ENCODE measurements at places on chromosomes 1 and 21.
A peak's percentile ranks its signal among the peaks of the same experiment; 100 is the strongest.

DNA sequence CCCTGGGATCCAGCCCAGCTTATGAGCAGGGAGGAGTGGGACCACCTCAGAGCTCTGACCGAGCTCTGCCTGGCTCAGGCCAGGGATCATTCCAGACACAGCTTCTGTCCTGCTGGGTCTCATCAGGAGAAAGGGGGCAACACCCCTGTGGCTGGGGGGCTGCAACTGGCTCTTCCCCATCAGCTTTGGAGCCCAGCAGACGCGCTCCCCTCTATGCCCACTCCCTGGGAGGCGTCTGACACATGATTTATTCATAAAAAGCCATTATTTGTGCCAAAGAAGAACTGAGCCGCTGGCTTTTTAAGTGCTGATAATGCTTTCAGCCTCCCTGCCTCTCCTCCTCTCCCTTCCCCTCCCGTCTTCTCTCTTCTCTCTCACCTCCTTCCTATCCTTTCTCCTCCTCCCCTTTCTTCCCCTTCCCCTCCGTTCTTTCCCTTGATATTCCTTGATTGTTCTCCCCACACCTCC, 25.0 kb downstream of the FOXO6 start:
- no peak for DNase-seq

GRCh38 chr1:150322310-150322709, 977 bp downstream of the PRPF3 start:
- peak; percentile 45 for DNase-seq

- DNase-seq, result peak; percentile 94
Measured at GRCh38 chr1:202160377-202160940, at the start of gene PTPN7. Gene PTPN7 (minus strand): TSS chr1:202160602. CDS start chr1:202159402, 1,200 bp downstream.

DNA sequence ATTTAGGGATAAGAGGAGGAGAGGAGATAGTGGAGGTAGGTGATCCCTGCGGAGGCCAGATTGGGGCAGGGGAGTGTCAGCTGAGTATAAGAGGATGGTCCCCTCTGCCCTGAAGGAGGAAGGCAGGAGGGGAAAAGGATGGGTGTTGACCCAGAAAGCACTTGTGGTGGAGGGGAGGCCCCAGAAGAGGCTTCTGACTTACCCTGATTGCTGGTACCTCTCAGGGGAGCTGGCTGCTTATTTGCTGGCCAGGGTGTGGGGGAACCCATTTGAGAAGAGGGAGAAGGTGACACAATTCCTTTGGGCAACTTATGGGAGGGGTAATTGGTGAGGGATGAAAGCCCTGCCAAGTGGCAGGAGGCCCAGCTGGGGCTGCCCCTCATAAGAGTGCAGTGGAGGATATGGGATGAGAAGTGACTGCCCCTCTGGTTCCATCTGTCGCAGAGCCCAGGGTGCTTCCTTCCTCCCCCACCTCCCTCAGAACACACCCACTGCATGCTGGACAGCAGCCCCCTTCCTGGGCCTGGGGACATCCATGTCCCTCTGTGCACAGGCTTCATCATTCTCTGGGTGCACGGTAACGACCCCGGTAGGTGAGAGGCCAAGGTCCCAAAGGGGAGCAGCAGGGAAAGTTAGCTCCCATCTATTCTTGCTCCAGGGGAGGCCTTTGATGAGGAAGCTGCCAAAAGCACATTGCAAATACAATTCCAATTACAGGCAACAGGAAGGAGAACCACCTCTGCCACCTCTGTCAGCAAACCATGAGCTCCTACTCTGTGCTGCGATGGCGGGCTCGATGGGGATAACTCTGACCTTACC, 1.4 kb upstream of the PCSK9 start:
- no peak for DNase-seq

DNA sequence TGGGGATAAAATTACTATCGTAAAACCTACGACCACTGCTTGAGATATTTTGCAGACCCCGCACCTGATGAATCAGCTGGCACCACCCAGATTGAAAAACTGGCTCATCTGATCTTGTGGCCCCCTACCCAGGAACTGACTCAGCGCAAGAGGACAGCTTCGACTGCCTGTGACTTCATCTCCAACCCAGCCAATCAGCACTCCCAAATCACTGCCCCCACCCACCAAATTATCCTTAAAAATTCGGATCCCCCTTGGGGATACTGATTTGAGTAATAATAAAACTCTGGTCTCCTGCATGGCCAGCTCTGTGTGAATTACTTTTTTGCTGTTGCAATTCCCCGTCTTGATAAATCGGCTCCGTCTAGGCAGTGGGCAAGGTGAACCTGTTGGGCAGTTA, 81.4 kb downstream of the EDEM3 start:
- DNase-seq, result no peak

DNA sequence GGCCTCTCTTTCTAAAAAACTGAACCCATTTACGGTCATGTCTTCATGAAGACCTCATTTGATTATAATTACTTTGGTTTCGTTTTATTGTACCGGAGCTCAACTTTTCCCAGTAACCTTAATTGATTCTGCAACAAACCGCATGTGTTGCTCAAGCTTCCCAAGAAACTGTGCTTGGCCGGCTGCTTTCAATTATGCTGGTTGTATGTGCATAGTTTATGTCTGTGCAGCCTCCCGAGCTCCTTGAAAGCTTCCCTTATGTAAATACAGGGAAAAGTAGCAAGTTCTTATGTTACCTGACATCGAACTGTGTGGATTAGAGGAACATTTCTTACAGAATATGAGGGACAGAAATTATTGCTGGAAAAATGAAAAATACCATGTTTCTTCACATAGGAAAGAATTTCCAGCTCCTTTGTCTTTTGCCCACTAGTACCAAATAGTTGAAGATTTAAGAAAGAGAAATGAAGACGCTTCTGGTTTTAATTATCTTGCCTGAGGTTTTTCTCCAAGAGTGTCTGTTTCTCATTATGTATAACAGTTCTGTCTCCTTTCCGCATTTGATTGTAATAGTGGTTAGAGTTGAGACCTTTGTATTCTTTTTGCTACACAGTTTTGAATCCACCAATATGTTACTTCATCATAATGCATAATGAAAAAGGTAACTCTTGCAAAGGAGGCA, 2.1 kb downstream of the VCAM1 start:
- DNase-seq, result no peak

DNA sequence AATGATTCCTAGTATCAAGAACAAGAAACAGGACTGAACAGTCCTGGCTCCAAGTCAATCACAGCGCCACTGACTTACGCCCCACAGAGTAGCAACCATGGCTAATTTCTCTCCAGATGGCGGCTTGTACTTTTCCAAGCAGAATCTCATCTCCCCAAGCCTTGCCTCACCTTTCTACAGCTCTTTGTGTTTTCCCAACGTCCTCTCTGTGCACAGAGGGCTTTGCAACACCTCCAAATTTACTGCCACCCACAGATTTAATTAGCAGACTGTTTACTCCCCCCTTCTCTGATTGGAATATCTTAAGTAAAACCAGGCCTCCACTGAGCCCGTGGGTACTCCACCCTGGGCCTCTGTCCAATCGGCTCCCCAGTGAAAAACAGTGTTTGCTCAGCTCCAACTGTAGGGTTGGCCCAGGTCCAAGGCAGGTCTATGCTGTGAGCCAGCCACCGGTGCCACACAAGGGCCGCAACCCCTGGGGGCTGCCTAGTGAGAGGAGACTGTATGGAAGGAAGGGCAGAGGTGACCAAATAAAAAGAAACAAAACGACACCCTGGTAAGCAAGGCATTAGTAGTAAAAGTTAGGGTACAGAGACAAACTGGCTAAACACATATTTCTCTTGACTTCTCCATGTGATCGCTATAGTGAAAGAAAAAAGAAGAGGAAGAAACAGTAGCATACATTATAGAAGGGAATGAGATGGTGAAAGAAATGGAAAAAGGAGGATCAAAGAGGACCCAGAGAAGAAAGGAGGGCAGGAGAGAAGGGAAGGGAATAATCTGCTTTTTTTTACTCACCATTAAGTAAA, 128.4 kb upstream of the SOD1 start:
- no peak for DNase-seq

- no peak for DNase-seq
Measured at GRCh38 chr1:207316622-207317391, 4.7 kb upstream of the CD55 start.

- no peak for DNase-seq
Measured at GRCh38 chr1:38870996-38871395, 2.2 kb downstream of the MYCBP start.

- no peak for DNase-seq
Measured at GRCh38 chr1:179043907-179044306, 18.2 kb downstream of the FAM20B start.

- DNase-seq, result no peak
Measured at GRCh38 chr21:16086121-16086520, 356.3 kb downstream of the USP25 start.

DNA sequence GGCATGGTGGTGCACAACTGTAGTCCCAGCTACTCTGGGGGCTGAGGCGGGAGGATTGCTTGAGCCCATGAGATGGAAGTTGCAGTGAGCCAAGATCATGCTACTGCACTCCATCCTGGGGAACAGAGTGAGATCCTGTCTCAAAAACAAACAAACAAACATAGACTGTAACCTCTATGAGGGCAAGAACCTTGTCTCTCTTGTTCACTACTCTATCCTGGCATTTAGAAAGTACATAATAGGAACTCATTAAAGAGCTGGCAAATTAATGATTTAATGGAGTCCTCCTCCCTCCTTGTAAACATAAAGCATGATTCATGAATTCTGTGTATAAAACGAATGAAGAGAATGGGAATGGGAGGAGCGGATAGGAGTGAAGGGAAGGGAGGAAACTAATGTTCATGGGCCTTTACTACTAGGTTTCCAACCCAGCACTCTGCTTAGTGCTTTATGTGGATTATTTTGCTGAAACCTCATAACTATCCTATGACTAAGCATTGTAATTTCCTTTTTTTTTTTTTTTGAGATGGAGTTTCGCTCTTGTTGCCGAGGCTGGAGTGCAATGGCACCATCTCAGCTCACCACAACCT, 8.6 kb downstream of the LMOD1 start:
- DNase-seq, result no peak

DNA sequence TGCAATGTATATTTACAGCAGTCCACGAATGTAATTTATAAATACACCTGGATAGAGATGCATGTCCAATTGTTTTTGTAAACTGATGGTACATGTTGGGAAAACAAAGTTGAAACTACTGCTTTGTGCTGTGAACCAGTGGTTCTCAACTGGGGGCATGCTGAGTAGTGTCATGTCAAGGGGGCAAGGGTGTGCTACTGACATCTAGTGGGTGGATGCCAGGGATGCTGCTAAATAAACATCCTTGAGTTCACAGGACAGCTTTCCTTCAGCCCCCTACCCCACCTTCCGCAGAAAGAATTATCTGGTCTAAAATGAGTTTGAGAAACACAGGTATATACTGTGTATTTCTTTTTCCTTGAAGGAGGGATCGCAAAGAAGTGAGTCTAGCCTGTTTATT, 95.9 kb downstream of the RASAL2 start:
- no peak for DNase-seq

- DNase-seq, result no peak
Measured at GRCh38 chr1:107450899-107451664, 310.2 kb downstream of the NTNG1 start.

GRCh38 chr1:31977385-31978131, 36.1 kb upstream of the KHDRBS1 start:
- no peak for DNase-seq

DNA sequence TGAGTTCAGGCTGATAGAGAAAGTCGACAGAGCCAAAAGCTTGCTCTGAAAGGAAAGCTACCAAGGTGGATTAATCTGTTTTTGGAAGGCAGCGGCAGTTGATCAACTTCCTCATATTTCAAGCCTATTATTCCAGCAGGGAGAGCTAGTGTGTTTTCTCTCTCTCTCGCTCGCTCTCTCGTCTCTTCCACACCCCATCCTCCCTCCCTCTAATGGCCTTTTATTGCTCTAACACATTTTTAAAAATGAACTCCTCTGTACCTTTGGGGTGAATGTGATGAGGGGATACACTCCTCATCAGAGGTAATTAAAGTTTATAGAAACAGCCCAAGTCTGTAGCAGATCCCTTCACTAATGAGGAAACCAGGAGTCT, 126.4 kb downstream of the CLIC6 start:
- DNase-seq, result no peak

DNA sequence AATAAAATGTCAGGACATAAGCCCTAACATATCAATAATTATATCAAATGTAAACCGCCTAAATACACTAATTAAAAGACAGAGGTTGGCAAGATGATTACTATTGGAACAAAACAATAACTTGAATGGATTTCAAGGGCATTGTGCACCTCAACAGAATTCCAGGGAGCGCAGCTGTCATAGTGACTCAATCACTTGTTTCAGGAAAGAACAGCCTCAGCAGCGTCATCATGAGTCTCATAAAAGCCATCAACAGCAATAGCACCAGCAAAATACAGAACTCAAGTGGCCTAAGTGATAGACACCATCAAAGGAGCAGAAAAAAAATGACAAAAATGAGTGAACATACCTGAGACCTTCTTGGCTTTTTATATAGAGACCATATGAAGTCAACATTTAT, 632.7 kb upstream of the NR5A2 start:
- no peak for DNase-seq

DNA sequence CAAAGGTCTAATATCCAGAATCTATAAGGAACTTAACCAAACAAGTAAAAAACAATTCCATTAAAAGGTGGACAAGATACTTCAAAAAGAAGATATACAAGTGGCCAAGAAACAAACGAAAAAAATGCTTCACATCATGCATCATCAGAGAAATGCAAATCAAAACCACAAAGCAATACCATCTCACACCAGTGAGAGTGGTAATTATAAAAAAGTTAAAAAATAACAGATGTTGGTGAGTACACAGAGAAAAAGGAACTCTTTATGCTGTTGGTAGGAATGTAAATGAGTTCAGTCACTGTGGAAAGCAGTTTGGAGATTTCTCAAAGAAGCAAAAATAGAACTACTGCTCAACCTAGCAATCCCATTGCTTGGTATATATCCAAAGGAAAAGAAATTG, 218.6 kb downstream of the SLC44A5 start:
- DNase-seq, result no peak

DNA sequence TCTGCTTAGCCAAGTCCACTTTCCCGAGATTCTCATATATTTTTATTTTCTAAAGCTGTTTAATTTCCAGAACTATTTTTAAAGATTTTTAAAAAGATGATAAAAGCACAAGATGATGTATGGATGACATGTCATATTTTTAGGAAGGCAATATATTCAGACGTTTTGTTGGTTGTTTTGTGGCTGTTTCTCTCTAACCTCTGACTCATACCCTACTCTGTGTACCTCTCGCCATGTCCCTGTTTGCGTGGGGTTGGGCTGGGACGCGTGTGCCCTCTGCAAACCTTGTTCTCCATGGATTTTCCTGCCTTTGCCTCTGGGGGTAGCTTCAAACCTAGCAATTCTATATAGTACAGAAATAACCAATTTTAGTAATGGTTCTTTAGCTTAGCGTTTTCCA, 132.0 kb downstream of the GALNT2 start:
- no peak for DNase-seq

DNA sequence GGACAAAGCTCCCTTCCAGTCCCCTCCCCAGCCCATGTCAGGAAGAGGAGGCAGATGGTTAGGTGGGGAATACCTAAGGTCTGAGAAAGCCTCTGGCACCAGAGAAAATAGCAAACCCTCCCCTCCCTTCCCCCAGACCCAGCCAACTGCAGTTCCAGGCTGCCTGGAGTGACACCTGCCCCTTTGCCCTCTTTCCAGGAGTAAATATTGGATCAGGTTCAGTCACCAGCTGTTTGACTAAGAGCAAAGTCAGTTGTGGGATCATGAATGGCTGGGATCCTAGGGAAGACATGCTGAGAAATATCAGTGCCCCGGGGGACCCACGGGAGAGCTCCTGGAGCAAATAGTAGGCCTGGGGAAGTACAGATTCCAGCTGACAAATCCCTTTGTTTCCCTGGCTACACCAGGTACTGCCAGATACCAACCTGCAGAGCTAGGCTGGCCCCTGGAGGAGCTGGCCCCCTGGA, 12.2 kb upstream of the CDK18 start:
- no peak for DNase-seq

All from activated CD4-positive, alpha-beta T cell treated with anti-CD3 and anti-CD28 coated beads for 48 hours (primary cell).